ENCODE measurements at places on chromosomes 4 and X. TPM values are rescaled to one million over a fixed set of nuclear protein-coding genes. Genes with fewer than 3 reads are reported as not detected.

Gene TXLNG
- polyA plus RNA-seq: 16.2 TPM

Gene OCIAD2
- polyA plus RNA-seq: 195 TPM

Gene NAT8L
- polyA plus RNA-seq: 1.6 TPM

Gene GAGE13
- not detected for polyA plus RNA-seq

DNA sequence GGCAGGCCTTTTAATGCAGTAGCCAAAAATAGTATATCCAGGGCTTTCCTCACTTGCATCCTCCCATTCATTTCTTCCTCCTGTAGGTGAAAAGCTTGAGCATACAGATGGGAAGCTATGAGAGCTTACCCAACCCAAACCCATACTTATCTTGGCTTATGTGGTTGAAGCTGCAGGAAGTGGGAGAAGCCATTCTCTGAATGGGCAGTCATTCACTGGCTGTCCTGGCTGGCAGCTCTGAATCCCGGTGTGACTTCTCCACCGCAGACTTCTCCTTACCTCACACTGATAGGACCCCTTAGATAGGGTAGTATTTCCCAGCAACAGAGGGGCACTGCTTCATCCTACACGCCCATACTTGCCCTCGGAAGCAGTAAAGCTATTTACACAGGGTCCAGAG, 125.4 kb downstream of the AMMECR1 start:
- no peak for DNase-seq

GRCh38 chr4:125681240-125681639, 366.5 kb downstream of the FAT4 start:
- DNase-seq: no peak

DNA sequence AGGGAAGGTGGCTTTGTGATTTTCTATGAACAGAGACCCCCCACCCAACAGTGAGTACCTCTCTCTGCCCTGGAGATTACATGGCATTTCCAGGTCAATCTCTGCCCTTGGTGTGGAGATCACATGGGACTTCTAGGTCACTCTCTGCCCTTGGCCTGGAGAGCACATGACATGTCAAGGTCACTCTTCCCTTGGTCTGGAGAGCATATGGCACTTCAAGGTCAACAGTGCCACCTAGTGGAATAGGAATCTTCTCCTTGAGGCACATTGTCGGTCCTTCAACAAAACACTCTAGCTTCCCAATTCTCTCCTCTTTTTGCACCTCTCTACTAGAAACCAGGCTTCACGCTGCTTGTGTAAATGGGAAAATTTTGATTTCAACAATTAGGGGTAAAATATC, 66.2 kb upstream of the TACR3 start:
- DNase-seq: no peak

GRCh38 chrX:65781845-65782244, 114.4 kb downstream of the MSN start:
- no peak for DNase-seq

DNA sequence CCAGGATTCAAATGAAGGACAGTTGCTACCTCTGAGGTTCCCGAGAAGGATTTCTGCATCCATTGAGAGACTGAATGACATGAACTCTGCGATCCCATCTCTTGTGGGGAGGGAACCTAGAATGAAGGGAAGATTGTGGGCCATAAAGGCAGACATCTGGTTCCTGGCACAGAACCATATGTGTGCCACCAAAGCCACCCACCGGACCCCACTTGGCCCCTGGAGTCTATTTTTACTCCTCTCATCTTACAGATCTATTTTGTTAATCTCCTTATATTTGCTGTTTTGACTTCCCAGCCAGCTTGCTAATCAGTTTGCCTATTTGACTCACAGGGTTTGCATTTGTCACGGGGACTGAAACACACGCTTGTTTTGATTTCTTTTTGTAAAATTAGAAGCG, 7.3 kb downstream of the SOD3 start:
- no peak for DNase-seq

- DNase-seq: no peak
These were observed 134.2 kb downstream of the PWWP3B start for GRCh38 chrX:106302304-106302703.

GRCh38 chr4:93351846-93352245, 476.7 kb upstream of the ATOH1 start:
- DNase-seq: no peak

Data from left renal pelvis (tissue), 4 donors.